ENCODE measurements at places on chromosomes 2 and 18.

- DNase-seq, result no peak
These were observed 203.4 kb upstream of the RAB6C start for GRCh38 chr2:129775952-129776653.

GRCh38 chr2:72619626-72620025 lies 206.2 kb downstream of the EXOC6B start:
- no peak for DNase-seq

GRCh38 chr2:204051476-204051875 lies 114.9 kb downstream of the ICOS start:
- no peak for DNase-seq

GRCh38 chr18:28208268-28208667 lies 31.3 kb upstream of the CDH2 start:
- no peak for DNase-seq

- DNase-seq, result no peak
These were observed 109.2 kb downstream of the COPS8 start for GRCh38 chr2:237194906-237195305.

Data from stimulated activated CD8-positive, alpha-beta memory T cell treated with anti-CD3 and anti-CD28 coated beads, Interleukin-12 subunit alpha, Interleukin-12 subunit beta, amount 100 ng/mL, for 4 hours (primary cell).